ENCODE measurements at places on chromosomes 2 and 18.

- no peak for DNase-seq
These were observed 100.3 kb downstream of the FEZ2 start for GRCh38 chr2:36497570-36498163.

DNA sequence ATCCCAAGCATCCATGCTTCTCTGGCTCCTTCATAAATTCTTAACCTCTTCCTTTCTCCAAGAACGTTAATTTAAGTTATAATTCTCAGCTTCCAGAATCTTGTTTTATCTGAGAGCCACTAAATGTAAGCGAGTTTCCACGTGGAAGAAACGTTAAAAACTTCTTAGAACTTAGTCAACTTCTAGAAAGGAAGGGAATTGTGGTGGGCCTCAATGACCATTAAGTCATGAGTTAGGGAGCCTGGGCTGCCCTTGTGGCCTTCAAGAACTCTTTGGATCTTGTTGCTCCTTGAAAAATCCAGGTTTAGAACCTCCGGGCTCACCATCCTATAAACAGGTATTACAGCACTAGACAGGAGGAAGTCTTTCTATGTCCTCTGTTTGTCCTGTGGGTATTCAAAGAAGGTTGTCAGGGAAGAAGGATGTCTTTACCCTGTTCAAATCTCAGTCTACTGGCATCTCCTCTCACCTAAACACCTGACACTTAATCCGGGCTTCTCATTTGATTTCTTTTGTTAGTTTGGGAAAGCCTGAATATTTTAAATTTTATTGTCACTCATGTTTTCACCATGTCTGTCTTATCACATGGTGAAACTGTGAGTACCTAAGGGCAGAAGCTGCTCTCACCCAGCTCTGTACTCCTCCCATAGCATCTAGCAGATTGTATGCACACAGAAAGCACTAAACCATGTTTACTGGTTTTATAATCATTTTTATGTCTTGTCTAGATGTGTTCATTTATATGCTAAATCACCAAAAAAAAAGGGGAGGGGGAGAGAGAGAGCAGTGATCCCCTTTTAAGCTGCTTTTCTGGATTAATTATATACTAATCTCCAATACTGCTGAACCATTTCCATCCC is 6.3 kb downstream of the RND3 start:
- DNase-seq, result no peak

- no peak for DNase-seq
These were observed 193.4 kb downstream of the TDRD15 start for GRCh38 chr2:21317131-21317530.

GRCh38 chr2:66851449-66851872 is 416.5 kb downstream of the MEIS1 start:
- no peak for DNase-seq

GRCh38 chr18:8450013-8450412 is 159.2 kb upstream of the RAB12 start:
- DNase-seq, result peak; percentile 4

DNA sequence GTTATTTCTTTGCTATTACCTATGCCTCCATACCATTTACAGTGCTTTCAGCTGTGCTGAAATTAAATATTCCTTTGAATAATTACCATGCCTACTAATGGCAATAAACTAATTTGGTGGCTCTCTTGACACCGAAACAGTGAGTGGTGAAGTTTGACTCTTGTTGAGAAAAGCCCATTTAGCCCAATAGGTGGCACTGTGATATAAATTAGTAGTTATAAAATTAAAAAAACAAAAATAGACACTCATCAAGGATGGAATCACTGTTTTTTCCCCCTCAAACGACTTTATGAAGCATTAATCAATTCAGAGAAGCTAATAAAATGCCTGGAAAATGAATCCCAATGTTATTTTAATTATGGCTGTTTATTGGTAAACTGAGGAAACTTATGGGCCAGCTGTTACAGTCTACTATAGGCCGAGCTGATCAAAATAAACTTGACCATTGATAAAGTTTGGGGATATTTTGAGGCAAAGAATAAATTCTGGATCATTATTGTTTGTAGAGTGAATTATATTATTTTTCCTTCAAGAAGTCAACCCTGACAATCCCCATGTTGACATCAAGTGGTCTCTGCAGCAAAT is 339.6 kb downstream of the TRIB2 start:
- no peak for DNase-seq

DNA sequence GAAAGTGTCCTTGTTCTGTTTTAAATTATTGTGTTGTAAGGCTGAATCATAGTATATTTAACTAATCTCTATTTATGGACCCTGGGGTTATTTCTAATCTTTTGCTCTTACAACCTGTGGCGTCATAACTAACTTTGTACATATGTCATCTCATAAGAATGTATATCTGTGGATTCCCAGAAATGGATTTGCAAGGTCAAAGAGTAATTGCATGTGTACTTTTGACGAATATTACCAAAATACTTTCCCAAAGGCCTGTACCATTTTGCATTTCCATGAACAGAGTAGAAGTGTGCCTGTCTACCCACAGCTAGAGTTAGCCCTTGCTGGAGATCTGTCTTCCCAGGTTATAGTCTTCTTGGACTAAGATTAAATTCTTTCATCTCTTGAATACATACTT is 42.8 kb downstream of the SEMA4F start:
- no peak for DNase-seq

- no peak for DNase-seq
These were observed 1.7 kb upstream of the RTTN start for GRCh38 chr18:70207181-70207580.

GRCh38 chr2:232075080-232075479 is 113.6 kb downstream of the DIS3L2 start:
- no peak for DNase-seq

GRCh38 chr18:28267276-28267675 is 90.3 kb upstream of the CDH2 start:
- no peak for DNase-seq

GRCh38 chr2:150357770-150358467 is 129.5 kb downstream of the RND3 start:
- no peak for DNase-seq

- no peak for DNase-seq
These were observed 31.8 kb upstream of the DLX1 start for GRCh38 chr2:172053486-172053885.

DNA sequence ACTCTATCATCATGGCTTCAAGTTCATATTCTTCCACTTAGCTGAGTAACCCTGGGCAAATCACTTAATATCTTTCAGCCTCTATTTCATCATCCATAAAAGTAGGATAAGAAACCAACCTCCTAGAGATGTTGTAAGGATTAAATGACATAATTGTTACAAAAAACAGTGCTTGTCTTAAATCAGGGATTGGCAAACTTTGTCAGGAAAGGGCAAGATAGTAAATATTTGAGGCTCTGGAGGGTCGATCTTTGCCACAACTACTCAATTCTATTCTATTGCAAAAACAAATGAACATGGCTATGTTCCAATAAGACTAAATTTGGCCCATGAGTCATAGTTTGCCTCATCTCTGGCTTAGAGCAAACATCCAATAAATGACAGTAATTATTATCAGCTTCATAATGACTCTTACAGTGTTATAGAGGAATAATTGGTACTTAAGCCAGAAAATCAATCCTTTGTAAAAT is 184.7 kb downstream of the SATB2 start:
- DNase-seq, result peak; percentile 9

GRCh38 chr2:7881466-7881865 is 800.4 kb upstream of the ID2 start:
- DNase-seq, result no peak
